Right cardiac atrium (tissue), 5 donors: ENCODE measurements at places on chromosomes 5 and 9.

DNA sequence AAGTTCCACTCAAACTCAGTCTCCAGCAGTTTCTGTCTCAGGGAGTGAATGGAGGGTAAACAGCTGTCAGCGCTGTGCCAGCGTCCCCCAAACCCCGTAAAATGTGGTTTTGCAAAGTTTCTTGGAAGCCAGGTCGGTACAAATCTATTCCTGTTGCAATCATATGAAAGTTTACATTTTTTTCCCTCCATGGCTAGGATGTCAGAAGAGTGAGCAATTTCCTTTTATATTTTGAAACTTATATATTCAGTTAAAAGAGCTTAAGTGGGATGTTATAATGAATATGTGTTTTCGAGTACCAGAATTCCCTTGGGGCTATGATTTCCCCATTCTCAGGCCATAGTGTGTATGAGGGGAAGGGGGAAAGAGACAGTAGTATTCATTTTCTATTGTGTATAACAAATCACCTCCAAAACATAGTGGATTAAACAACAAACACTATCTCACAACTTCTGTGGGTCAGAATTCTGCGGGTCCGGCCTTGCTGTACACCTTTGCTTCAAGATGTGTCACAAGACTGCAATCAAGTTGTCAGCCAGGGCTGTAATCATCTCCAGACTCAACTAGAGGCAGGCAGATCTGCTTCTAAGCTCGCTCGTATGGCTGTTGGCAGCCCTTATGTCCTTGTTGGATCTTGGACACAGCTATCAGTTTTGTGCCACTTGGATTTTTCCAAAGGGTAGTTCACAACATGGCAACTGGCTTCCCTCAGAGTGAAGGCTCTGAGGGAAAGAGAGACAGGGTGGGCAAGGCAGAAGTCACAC, 107.4 kb downstream of the SNX18 start:
- DNase-seq, result no peak

- no peak for DNase-seq
Measured at GRCh38 chr9:118529210-118529609, 825.0 kb downstream of the TLR4 start.

DNA sequence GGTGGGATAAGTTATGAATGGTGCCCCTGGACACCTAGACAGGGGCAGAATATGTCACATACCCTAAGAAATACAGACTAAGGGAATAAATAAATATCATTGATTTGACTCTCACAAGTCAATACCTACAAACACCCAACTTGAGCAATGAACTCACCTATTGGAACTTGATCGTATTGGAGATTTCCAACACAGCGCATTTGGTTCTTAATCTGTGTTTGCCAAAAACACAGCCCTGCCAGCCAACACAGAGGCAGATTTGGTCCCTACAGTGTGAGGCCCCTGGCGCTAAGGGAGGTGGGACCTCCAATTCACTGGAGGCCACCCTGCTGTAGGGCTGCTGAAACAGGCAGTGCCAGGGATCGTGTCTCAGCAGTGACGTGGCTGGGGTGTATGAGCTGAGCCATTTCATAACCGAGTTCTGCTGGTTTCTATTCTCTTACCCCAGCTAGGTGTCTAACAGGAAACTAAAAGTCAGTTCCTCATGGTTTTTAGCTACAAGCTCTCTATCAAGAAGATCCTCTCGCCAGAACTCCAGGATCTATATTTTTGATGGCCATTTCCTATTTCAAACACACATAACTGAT, 84.5 kb downstream of the SLC1A1 start:
- DNase-seq, result no peak

DNA sequence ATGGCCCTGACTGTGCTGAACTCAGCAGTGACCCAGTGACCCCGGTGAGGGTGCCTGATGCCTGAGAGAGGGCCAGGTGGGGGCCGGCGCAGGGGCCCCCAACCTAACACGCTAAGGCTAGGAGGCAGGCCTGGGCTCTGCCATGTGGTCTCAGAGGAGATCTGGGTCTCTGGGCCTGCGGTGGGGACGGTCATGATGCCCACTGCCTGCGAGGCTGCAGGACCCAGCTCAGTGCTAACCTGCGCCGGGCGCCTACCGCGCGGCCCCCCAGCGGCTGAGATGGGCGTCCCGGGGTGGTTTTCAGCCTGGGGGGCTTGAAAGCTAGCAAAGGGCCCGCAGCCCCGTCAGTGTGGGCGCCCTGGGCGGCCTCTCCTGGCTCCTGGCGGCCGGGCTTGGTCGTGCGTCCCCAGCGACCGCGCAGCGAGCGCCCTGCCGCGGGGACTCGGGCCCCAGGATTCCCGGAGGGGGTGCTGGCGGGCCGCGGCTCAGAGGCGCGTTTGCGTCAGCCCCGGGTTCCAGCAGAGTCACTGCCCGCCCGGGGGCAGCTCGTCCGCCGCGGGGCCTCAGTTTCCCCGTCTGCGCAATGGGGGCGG, 2.5 kb downstream of the EGFL7 start:
- DNase-seq, result peak; percentile 36

- no peak for DNase-seq
Measured at GRCh38 chr5:62327138-62328053, 21.4 kb downstream of the KIF2A start.

GRCh38 chr9:105150991-105151685, 93.3 kb upstream of the SLC44A1 start:
- DNase-seq, result no peak

DNA sequence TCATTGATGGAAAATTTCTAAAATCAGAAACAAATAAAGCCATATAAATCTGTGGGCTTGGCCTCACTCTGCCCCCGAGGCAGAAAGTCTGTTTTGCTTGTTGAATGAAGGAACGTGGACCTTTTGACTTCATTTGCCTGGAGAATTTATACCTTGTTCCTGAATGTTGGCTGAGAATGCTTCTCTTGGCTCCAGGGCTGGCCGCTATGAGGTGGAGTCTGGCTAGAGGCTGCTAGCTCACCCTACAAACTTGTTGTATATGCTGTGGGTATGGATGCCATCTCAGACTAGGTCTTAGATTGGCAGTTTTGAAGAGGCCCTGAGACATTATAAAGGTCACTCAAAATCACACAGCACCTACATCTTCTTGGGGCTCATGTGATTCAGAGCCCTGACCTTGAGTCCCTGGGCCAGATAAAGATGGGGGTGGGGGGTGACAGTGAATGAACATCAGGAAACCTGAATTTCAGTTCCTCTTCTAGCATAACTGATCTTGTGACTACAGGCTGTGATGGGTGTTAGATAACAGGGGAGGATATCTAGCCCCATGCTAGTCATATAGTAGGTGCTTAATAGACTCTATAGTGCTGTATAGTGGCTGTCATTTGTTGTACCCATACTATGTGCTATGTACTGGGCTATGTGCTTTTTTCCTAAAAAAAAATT, 2.8 kb downstream of the GM2A start:
- DNase-seq, result no peak

GRCh38 chr5:107154593-107154992, 516.1 kb downstream of the EFNA5 start:
- DNase-seq, result no peak

DNA sequence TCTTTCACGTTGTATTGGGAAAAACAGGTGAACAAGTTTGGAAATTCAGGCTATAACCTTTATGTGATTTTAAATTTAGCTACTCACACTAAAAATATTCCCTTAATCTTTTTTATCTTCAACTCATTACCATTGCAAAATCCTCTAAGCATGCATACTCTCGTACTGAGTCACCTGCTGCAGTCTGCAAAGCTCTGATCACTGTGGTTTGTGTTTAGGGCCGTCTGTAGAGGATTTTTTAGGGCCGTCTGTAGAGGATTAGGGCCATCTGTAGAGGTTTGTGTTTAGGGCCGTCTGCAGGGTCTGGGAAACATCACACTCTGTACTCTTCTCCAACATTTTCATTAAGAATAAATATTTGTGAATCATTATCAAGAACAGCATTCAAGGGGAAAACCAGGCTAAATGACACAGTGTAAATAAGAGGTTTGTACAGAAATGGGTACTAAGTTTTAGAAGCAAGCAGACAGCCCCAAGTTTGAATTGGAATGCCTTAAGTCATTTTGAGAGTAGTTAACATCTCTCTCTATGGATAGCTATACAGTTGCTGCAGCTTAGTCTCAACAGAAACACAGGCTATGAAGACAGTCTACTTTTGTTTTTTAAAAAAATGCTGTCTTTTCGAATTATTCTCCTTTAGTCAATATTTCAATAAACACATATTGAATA, 155.0 kb upstream of the TSLP start:
- no peak for DNase-seq

DNA sequence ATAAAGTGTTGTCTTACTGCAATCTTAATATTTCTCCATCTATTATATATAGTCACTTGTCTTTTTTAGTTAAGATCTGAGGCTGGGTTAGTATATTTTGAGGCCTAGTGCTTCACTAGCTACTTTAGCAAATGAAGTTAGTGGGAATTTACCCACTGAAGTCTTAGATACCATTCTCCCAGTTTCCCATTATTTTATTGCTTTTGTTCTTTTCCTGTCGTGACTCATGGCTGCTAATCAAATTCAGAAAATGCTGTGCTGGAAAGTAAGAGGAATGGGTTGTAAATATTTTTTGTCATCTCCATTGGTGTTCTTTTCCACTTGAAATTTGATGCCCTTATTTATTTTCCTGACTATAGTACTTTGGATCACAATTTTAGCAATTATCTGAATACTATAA, 14.2 kb downstream of the TCERG1 start:
- no peak for DNase-seq

DNA sequence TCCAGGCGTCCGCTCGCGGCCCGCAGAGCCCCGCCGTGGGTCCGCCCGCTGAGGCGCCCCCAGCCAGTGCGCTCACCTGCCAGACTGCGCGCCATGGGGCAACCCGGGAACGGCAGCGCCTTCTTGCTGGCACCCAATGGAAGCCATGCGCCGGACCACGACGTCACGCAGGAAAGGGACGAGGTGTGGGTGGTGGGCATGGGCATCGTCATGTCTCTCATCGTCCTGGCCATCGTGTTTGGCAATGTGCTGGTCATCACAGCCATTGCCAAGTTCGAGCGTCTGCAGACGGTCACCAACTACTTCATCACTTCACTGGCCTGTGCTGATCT, 294 bp downstream of the ADRB2 start:
- no peak for DNase-seq

GRCh38 chr5:77983482-77984199, 207.5 kb upstream of the TBCA start:
- no peak for DNase-seq

- no peak for DNase-seq
Measured at GRCh38 chr5:176387384-176387925, 943 bp downstream of the NOP16 start.

DNA sequence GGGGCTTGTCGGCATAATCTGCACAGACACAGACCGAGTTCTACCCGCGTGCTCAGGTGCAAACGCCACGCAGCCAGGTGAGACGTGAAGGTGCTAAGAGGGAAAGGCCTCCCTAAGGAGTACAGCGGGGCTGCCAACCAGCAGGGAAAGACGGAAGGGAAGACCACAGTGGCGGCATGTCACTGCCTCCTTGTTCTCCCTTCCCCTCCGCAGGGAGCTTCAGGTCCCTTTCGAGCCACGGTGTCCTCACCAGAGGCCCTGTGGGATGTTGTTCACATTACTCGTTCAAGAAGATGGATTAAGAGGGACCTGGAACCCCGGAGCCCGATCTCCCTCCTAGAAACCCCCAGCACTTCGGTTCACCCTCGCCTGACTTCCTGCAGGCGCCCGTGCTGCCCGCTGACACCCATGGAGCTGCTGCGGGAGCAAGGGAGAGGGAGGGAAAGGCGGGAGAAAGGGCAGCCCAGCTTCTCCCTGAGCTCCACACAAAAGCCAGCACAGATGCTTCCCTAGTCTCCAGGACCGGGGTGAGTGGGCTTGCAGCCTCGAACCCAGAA, 686 bp downstream of the BRD9 start:
- no peak for DNase-seq

DNA sequence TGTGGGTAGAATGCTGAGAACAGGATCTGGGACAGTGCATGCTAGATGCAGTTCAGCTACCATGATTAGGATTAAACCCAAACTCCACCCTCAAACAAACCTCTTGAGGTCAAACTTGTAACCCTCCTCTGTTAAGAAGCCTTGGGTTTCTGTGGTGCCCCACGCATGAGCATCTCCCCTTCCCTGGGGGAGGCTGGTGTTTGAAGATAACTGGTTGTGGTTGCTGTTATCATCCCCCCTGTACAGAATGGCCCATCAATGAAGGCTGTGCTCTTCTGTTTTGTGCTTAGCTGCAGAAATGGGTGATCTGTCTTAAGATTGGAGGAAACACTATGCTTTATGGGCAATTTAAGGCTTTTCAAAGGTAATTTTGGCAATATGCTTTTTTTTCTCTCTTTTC, 4.4 kb upstream of the DAB2IP start:
- no peak for DNase-seq

GRCh38 chr5:90134892-90135291, 274.7 kb downstream of the CETN3 start:
- peak; percentile 84 for DNase-seq

DNA sequence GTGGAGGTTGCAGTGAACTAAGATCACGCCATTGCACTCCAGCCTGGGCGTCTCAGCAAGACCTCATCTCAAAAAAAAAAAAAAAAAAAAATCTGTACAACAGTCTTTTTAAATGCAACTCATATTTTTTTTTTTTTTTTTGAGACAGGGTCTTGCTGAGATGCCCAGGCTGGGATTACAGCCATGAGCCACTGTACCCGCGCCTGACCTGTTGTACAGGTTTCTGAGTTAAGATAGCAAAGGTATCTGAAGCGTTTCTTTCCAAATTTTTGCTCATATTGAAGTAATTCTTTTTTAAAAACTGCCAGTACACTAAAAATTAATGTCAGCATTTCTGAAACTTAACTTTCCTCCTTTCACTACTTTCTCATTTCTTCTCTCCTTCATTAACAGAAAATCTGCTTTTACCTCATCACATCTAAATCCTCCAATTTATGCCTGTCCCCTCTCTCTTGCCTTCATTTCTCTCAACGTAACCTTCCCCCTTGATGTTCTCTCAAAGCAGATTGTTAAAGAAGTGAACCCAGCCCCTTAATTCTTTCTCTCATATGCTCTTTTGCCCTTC, 3.3 kb upstream of the SNX24 start:
- no peak for DNase-seq
